ENCODE measurements at places on chromosomes 7 and 10.

- no peak for DNase-seq
Measured at GRCh38 chr7:44473295-44473694, 17.2 kb downstream of the NUDCD3 start.

GRCh38 chr7:131581241-131582051 lies 25.0 kb upstream of the PODXL start:
- DNase-seq = no peak

DNA sequence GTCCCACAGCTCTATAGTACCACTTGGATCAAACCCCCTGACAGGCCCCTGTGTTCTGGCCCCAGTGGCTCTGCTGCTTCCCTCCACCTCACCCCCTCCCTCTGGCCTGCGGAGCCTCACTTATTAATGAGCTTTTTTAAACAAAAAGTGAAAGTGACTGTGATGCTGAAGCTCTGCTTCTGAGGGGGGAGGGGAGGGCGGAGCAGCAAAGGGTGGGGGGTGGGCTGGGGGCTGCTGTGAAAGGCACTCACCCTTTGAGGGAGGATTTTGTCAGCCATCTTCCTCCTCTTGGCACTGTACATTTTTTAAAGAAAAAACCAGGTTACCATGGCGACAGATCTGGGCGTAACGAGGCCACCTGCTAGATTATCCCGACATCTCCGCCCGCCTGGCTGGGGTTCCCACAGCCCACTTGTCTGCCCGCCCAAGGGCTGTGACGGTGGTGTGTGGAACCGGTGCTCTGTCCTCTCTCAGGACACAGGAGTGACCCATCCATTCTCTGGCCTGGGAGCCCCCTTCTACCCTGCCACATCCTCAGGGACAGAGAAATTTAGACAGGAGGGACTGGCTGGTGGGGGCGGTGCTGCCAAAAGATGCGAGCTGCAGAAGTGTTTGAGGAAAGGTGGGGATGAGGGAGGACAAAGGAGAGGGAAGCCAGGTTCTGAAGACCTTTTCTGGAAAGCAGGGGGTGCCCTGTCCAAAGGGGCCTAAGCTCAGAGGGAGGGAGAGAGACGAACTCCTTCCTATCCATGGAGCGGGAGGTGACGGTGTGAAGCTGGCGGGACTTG lies 4.9 kb downstream of the SMARCD3 start:
- DNase-seq = peak; percentile 54

- no peak for DNase-seq
Measured at GRCh38 chr7:98294798-98295382, 13.4 kb downstream of the BRI3 start.

GRCh38 chr7:147564786-147565476 lies 1025.6 kb upstream of the C7orf33 start:
- DNase-seq = no peak

DNA sequence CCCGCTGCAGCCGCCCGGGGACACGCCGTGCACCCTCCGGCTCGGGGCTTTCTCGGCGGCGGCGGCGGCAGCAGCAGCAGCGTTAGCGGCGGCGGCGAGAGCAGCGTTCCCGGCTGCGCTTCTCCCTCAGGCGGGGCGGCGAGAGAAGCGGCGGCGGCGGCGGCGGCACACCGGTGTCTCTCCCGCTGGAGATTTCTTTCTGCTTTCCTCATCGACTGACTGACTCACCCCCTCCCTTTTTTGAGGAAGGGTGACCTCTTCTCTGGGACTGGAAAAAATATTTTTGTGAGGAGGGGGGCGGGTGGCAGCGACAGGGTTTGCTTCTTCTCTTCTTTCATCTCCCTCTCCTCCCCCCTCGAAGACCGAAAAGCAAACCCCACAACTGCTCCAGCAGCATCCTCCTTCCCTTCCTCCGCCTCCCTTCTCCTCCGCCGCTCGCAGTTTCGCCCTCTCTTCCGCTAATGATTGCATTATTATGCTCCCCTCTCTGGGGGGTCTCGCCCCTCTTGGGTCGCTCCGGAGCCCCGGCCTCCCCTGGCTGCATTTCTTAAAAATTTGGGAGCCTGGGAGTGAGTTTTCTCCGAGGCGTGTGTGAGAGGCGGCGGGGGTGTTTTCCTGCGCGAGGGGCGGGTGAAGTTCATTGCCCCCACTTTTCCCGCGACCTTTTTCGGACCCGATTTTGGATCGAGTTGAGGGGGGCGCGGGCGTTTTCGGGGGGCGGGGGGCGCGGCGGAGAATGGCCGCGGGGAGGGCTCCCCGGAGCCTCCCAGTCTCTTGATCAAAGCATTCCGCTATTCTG lies 411 bp downstream of the AUTS2 start:
- no peak for DNase-seq

DNA sequence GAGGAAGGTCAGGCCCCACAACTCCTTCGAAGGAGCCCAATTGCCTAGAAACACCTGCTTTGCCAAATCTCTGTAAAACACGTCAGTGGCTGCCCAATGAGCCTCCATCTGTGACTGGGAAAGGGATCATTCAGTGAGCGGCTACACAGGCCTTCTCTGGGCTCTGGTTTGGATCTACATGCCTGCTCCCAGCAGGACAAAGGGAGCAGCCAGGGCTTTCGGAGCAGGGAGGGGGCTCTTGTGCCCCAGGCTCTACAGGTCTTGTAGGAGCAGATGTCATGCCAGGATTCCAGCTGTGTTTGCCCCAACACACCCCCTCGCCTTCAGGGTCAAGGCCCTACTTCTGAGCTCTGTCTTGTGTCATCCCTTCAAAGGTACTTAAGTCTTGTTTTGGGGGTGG lies 73.5 kb downstream of the CLEC2L start:
- DNase-seq = no peak

- no peak for DNase-seq
Measured at GRCh38 chr7:128737867-128738385, 1.2 kb upstream of the CALU start.

- DNase-seq = peak; percentile 52
Measured at GRCh38 chr7:7969306-7970236, 975 bp downstream of the GLCCI1 start.

DNA sequence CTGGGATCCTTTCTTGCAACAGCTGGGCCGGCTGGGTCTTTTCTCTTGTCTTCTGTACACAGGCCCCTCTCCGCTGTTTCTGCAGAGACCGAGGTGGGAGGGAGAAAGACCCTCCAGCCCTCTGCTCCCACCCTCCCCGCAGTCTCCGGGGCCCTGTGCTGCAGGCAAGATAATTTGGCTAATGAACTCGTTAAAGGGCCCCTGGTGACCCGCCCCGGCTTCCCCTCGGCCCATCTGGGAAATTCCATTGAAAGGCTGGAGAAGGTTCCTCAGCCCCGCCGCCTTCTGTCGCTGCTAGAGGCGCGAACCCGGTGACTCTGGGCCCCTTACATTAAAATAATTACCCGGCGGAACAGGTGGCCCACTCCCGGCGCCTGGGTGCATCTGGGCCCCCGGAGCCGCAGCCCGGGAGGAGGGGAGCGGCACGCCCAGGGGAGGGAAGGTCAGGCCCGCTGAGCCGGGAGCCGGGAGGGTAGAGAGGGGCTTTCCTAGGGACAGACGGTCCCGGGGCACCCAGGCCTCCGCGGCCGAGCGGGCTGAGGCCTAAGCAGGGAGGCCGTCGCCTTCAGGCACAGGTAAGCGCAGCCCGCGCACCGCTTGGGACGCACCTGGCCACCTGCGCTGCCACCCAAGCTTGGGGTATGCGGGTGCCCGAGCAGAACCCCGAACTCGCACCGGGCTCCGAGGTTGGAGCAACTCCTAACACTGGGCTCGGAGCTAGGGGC lies 7.3 kb upstream of the MNX1 start:
- DNase-seq = no peak

DNA sequence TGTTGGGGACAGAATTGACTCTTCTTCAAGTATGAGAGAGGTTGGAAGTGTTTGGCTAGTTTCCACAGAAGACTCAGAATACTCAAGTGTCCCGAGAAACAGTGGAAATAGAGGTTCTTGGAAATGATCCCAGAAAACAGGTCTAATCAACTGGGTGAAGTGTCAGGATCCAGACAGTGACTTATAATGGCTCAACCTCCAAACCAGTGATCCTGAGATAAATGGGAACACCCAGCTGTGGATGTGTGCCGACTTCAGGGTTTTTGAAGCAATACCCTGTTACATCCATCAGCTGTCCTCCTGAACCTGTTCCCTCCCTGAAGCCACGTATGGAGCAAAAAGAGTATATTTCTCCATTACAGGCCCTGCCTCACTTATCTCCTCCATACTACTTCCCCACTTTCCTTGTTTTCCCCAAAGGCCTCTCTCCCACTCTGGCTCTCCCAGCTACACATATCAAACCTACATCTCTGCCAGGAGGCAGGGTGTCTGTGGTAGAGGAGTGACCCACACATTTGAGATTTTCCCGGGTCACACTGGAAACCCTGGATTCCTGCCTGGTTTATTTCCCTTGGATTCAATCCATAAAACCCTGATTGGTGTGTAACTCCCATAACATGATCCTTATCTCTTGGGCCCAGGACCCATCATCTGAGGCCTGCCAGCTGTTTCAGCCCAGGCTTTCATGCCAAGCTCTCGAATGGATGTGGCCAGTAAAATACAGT lies 17.6 kb upstream of the ELOVL3 start:
- no peak for DNase-seq

All from stimulated activated naive CD4-positive, alpha-beta T cell (primary cell).